ENCODE measurements at places on chromosomes 1 and 21.

DNA sequence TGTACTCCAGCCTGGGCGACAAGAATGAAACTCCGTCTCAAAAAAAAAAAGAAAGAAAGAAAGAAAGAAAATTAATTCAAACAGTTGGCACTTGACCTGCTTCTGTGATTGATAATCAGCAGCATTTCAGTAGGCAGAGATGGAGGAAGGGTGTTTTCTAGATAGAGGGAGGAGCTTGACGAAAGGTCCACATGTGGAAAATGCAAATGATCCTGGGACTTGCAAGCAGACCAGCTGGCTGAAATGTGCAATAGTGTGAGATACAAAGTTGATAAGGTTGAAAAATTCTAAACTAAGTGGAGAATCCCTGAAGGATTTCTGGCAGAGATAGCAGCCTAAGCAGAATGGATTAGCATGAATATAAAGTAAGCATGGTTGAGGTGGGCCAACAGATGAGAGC, 4.2 kb downstream of the ELAPOR1 start:
- no peak for DNase-seq

DNA sequence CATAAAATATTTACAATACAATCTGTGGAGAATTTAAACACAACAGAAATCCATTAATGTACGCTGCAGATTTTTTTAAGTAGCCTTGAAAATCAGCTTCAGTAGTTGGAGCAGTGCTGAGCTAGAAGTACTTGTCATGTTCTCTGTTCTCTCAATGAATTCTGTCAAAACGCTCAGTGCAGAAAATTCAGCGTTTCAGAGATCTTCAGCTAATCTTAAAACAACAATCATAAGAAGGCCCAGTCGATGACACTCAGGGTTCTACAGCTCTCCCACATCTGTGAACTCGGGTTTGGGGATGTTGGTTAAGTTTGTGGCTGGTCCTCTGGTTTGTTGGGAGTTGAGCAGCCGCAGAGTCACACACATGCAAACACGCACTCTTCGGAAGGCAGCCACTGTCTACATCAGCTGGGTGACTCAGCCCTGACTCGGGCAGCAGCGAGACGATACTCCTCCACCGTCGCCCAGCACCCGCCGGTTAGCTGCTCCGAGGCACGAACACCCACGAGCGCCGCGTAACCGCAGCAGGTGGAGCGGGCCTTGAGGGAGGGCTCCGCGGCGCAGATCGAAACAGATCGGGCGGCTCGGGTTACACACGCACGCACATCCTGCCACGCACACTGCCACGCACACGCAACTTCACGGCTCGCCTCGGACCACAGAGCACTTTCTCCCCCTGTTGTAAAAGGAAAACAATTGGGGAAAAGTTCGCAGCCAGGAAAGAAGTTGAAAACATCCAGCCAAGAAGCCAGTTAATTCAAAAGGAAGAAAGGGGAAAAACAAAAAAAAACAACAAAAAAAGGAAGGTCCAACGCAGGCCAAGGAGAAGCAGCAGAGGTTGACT, 161.2 kb downstream of the RUNX1 start:
- DNase-seq = peak; percentile 84

GRCh38 chr1:117466761-117467160, 99.5 kb downstream of the MAN1A2 start:
- no peak for DNase-seq

DNA sequence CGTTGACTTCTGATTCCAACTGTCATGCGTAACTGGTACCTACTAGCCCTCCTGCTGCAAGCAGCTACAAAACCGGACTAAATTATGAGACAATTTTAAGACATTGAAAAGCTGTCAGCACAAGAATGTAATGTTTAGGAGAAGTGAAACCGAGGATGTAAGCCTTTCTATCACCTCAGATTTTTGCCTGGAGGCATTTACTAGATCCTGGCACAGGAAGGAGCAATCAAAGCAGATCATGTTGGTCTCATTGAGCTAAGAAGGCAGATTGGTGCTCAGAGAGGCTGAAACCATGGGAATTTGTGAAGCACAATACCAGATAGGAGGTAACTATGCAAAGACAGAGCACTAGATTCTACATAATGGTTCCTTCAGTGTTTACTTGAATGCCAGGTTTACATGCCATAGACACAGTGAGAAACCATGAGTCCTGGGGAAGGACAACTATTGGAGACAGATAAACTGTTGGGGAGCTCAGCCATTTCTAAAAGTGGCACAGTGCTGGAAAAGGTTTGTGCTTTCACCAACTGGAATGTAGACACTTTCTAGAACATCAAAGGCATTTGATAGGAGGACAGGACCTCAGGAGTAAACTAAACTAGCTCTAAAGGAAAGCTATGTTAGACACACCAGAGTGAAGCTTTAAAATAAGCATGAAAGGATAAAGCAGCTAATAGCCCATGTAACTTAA, 179.4 kb downstream of the LYPLAL1 start:
- no peak for DNase-seq

DNA sequence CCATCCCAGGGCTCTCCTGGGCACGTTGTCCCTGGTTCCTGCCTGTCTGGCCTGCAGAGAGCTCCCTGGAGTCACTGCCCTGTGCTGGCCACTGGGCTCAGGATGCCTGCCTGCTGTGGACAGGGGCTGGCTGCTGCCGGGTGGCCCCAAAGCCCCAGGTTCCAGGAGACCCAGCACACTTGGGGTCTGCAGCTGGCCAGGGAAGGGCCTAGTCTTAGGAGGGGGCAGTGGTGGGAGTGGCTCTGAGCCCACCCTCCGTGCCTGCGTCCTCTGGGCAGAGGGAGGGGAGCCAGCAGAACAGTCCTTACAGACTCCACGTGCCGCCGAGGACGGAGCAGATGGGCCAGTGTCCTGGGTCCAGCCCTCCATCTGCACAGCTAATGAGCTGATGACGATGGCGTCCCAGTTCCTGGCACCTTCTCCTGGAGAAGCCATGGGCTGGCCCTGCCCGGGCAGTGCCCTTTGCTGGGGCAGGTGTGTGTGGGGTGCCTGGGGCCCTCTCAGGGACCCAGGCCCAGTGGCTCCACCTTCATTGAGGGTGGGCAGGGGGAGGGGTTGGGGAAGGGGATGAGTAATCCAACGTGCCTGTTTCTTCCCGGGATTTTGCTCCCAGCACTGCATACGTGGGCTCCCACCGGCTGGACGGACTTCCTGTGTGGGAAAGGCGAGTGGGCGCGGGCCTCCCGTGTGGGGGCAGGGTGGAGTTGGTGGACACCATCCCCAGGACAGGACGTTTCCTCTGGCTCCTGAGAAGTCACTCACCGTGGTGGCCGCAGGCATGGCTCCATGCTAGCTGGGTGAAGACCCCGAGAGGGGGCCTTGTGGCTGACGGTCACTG, 6.8 kb upstream of the PLCH2 start:
- DNase-seq = no peak

GRCh38 chr1:155379180-155379579, 58.5 kb downstream of the RUSC1 start:
- no peak for DNase-seq
